Caki2 (cell line): ENCODE measurements at places on chromosomes 16 and 17. TPM values are rescaled to one million over a fixed set of nuclear protein-coding genes. Genes with fewer than 3 reads are reported as not detected.

GRCh38 chr16:52528393-52529065 lies 18.4 kb downstream of the TOX3 start:
- DNase-seq: no peak

DNA sequence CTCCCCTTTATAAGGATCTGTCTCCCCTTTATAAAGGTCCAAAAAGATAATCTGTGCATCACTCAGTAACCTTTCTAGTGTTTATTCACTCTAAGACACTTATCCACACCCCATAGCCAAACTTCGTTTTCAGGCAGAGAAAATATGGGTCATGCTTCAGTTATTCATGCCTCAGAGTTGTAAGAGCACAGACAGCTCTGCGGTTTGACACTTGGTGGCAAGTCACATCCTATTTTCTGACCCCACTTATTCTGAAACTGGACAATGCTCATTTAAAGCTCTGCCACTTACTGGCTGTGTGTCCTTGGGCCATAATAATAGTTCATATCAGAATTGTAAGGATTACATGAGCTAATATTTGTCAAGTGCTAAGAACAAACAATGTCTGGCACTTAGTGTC lies 2.0 kb upstream of the KRTAP2-1 start:
- no peak for DNase-seq

DNA sequence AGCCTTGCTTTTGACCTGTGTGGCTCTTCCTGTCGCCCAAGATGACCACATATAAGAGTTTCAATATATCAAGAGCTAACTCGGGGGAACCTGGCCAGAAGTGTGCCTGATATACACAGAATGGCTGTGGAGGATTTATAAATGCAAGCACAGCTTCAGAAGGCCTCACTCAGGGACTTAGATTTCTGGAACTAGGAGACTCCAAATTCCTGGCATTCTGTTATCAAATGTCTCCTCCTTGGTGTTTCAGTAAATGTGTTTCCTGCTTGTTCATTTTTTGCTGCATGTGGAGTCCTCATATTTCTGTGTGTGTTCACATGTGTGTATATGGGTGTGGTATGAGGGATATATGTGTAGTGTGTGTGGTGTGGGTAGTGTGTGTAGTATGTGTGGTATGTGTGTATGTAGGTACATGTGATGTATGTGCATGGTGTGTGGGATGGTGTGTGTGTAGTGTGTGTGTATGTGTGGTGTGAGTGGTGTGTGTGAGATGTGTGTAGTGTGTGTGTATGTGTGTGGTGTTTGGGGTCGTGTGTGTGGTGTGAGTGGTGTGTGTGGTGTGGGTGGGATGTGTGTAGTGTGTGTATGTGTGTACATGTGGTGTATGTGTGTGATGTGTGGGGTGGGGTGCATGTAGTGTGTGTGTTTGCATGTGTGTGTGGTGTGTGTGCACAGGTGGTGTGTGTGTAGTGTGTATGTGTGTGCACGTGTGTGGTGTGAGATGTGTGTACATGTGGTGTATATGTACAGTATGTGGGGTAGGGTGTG lies 981 bp upstream of the CD300H start:
- DNase-seq: no peak

- DNase-seq: no peak
Observed at GRCh38 chr16:88640498-88641247, 2.3 kb downstream of the IL17C start.

- DNase-seq: no peak
Observed at GRCh38 chr16:78386557-78387324, 287.3 kb downstream of the WWOX start.

Gene ACSM2A
- not detected in 2 replicates for total RNA-seq

Gene GGT6
- not detected in 2 replicates for total RNA-seq

Gene TMC5
- total RNA-seq: 0.10 and 4.7 TPM in 2 replicates

GRCh38 chr16:53839150-53839549 lies 135.2 kb downstream of the FTO start:
- no peak for DNase-seq

Gene MYH11
- not detected in 2 replicates for total RNA-seq

DNA sequence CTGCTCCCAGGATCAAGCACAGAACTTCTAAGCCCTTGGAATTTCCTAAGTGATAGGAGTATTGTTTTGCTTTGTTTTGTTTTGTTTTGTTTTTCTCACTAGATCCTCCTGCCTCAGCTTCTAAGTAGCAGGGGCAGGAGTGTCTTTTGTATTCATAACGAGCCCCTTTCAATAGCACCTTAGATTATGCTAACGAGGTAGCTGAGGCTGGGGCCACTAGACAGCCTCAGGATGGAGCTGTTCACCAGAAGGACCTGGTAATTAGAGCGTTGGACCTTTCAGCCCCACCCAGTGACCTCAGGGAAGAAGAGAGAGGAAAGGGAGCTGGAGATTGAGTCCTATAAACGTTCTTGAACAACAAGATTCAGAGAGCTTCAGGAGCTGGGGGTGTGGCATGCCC lies 43.6 kb downstream of the IKZF3 start:
- no peak for DNase-seq

DNA sequence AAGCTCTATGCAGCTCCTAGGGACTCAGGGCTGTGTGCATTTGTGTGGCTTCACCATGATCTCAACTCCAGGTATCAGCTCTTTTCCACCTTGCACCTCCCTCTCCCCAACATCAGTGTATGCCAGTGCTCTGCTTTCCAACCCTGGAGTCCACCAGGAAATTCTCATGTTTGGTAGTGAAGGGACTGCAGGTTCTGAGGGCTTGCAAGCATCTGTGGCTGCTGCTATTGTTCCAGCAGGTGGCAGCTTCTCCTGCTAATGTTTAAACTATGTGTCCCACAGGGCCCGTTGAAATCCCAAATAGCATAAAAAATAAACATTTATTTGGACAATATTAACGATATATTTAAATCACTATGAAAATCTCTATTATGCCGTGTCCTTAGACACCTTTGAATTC lies 82.0 kb downstream of the RGS9 start:
- no peak for DNase-seq

Gene ZNF423
- 0.24 TPM in 1 of 2 replicates, not detected in the other for total RNA-seq

DNA sequence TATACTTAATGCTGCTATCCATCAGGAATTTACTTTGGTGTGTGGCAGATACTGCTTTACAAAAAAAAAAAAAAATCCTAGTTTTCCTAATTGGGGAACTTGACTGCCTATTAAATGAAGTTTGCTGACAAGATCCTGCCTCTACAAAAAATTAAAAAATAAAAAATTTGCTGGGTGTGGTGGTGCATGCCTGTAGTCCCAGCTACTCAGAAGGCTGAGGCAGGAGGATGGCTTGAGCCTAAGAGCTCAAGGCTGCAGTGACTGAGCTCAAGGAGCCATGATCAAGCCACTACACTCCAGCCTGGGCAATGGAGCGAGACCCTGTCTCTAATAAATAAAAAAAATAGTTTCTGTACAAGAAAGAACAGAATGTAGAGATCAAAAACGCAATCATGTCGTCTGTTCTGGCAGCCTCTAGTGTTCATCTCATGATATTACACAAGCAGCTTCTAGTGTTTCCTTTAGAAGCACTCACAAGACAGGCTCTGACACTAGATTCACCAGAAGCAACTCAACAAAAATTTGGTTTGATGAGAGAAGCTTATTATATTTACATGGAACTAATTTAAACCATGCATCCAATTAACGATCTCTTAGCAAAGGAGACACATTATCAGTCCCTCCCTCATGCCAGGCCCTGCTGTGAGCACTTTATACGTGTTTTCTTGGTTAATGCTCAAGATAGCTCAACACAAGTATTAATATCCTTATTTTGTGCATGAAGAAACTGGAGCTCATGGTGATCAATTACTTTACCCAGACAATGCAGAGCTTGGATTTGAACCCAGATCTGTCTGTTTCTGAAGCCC lies 6.8 kb upstream of the KRTAP17-1 start:
- DNase-seq: peak; percentile 70

- no peak for DNase-seq
Observed at GRCh38 chr17:71432378-71433315, 688.2 kb upstream of the SOX9 start.

GRCh38 chr16:89511374-89511773 lies 3.2 kb downstream of the SPG7 start:
- no peak for DNase-seq

Gene CSF3
- total RNA-seq: not detected in 2 replicates

Gene MRPL58
- 58.8 and 82.1 TPM in 2 replicates for total RNA-seq

DNA sequence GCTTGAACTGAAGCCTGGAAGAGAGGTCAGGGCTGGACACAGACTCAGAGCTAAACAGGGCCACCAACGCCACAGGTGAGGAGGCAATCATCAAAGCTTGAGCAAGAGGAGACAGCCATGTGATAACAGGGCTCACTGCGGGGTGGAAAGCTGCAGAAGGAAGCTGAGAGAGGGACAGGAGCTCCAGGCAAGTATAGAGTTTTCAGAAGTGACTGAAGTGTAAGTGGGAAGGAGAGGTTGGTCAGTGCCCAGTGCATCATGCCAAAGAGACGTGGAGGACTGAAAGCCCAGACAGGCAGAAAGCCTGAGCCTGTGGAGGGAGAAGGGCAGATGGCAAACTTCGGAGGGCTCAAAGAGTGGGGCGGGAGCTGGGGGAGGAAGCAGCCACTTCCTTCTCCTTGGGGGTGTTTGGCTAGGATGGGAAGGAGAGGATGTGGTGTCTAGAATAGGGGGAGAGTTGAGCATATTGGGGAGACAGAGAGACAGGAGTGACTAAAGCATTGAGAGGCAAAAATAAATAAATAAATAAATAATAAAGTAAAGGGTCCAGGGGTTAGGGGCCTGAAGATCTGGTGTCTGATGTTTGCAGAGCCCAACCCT lies 2.6 kb downstream of the KIFC3 start:
- DNase-seq: no peak

DNA sequence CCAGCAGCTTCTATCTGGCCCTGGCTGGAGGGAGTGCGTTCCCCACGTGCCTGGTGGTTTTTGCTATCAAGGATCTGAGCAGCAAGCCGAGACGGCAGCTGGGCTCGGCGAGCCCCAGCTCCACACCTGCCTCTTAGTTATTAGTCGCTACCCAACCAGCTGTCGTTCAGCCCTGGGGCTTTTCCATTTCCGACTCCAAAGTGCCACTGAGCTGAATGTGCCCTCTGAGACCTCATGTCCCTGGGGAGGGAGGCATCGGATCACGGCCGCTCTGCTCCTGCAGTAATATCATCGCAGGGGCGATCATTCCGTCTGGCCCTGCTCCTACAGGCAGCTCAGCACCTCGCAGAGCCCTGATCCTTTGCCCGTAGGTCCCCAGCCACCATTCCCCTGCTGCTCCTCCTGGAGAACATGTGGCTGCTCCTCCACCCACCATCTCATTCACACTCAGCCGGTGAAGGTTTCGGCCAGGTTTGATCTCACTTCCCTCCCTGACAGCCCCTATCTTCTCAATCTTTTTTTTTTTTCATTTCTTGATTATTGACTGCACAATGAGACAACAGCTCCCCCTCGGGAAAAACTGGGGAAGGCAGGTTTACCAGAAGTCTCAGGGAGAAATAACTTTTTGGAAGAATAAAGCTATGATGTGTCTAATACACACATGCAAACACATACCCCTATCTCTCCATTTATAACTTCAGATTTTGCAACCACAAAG lies 86.7 kb downstream of the ZFHX3 start:
- DNase-seq: peak; percentile 2

DNA sequence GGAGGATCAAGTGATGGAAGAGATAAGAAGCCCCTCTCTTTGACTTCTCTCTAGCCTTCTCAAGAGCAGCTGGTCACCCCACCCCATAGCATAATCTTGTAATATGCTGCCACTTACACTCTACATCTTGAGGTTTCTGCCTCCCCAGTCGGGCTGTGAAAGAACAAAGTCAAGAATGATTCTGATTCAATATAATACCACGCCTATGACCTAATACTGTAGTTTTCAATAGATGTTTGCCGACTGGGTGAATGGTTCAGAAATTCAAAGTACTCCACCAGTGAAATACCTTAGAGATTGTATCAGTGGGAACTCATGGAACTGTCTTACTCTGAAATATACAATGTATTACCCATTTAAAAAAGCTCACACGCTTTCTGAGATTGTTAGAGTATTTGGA lies 93.0 kb upstream of the ZFHX3 start:
- DNase-seq: no peak

DNA sequence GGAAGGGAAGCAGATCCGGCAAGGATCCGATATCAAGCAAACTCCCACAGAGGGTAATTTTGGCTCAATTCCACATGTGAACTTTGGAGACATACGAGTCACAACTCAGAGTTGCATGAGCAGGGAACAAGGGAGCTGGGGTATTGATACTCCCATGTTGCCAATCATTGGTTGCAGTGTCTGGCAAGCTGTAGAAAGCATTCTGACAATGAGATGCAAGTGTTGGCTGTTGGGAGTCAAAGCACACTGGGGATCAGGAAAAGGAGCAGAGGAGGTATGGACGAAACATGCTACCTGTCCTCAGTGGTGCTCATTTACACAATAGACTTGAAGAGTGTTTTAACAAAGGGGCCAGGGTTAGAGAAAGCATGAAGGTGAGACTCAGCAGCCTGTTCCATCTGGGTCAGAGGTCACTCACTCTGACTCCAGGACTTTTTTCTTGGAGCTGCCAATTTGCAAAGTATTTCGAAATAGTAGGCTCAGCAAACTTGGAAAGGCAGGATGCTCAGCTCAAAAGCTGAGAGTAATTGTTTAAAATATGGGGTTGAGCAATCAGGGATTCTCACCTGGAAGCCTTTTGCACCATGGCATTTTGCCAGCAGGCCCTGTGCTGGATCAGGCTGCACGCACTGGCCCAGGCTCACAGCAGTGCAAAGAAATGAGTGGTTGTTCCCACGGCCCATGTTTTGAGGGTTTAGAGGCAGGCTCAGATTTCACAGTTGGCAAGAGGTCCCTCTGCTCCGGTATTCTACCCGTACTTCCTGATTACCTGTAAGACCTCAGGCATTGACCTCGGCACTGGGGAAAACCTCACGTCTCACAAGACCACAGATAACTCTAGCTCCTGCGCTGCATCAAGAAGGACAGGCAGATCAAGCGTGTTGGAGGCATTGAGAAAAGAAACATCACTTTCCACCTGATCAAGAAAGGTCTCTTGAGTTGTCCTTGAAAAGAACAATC lies 17.6 kb upstream of the NKD1 start:
- DNase-seq: no peak

Gene ALOX12B
- 0.74 TPM in 1 of 2 replicates, not detected in the other for total RNA-seq

Gene KRTAP17-1
- total RNA-seq: not detected in 2 replicates

DNA sequence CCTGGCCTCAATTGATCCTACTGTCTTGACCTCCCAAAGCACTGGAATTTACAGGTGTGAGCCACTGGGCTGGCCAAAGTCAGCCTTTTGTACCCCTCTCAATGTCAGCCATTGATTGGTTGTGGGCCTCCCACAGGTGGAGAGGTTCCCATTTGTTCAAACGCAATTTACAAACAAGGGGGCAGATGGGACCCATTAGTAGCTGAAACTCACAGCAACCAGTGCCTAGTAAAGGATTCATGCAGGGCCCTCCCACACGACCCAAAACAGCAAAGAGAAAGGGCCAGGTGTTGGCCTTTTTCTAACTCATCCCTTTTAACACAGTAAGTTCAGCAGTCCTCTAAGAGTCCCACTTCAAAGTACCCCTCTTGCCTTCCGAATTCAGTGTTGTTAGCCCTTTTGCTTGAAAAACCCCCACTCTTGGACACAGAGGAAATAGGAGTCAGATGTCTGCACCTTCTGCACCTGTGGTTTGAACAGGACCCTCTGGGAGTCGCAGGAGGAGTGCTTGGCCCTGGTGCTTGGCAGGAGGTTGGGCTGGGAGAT lies 89.2 kb downstream of the PITPNC1 start:
- DNase-seq: no peak
